ENCODE measurements at places on chromosomes 7 and 10.

DNA sequence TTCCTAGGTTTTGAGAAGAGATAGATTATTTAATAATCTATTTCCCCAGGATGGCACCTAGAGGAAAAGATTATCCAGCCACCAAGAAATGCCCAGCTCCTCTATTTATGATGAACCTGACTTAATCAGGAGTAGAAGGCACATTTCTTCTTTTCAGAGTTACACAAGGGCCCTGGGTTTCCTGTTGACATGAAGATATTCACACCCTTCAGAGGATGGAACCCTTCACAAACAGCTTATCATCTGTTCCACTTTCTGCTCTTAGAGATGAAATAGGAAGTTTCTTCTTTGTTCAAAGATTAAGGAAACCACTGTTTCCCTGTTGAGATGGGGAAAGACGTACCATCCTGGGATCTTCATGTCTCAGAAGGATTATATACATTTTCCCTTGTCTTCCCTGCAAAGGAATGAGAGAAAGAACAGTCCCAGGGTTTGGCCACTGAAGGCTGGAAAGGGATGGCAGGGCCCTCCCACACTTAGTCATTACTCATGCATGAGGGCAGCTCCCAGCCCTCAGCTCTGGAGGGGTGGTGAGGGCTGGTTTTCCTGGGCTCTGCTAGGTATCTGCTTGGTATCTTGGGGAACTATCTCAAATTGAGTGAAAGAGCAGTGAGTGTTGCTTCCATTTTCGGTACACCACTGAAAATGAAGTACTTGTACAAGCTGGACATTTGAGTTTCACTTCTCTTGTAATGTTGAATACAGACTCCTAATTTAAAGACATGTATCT is 64.0 kb downstream of the MTPAP start:
- DNase-seq: no peak

GRCh38 chr10:132508581-132509443 is 28.8 kb upstream of the INPP5A start:
- peak; percentile 46 for DNase-seq

GRCh38 chr7:36088966-36089365 is 64.1 kb upstream of the EEPD1 start:
- DNase-seq: no peak

GRCh38 chr7:67489881-67490280 is 493.2 kb downstream of the TYW1 start:
- DNase-seq: no peak

GRCh38 chr10:30040597-30040996 is 18.8 kb downstream of the JCAD start:
- no peak for DNase-seq

- DNase-seq: peak; percentile 82
These were observed 7.2 kb upstream of the PGAM2 start for GRCh38 chr7:44072364-44073231.

DNA sequence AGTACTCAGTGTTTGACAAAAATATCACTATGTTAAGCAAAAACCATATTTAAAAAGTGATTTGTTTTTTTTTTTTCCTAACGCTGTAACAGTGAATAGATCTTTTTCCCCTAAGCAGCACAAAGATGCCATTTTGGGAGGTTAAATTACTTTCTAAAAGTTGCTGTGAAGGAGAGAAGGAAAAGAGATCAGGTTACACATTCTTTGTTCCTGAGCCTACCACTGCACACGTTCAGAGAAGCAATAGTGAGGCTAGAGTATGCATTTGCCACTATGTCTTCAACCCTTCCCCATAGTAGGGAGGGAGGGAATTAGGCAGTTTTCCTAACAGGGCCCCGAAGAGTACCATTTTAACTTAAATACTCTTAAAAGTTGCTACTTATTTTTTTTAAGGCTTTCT is 38.9 kb downstream of the BMPR1A start:
- DNase-seq: peak; percentile 59

GRCh38 chr7:155303039-155303593 is 5.4 kb downstream of the INSIG1 start:
- DNase-seq: no peak

DNA sequence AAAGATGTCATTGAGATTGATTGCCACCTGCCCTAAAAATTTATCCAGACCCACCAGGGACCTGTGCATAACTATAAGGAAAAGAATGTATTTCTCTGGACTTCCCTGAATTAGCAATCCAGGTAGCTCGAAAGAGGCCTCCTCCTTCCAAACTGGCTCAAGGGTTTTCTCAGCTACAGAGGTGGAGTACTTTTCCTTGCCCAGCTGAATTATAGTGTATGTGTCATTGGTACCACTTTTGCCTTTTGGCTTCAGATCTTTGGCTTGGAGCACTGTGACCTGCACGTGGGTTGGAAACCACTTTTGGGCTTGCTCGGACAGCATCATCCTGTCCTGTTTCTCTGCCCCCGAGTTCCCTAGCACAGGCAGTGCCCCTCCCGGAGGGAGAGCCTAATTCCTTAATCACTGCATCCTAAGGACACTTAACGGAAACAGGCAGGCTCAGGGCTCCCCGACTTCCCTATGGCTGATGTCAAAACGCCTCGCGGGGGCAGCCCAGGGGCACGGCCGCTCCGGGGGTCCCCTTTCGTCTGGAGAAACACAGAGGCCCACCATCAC is 825 bp downstream of the RAB11FIP2 start:
- peak; percentile 20 for DNase-seq

- no peak for DNase-seq
These were observed 31.7 kb downstream of the LIMK1 start for GRCh38 chr7:74115326-74115725.

GRCh38 chr7:116986611-116987565 is 33.6 kb downstream of the ST7 start:
- DNase-seq: peak; percentile 8

DNA sequence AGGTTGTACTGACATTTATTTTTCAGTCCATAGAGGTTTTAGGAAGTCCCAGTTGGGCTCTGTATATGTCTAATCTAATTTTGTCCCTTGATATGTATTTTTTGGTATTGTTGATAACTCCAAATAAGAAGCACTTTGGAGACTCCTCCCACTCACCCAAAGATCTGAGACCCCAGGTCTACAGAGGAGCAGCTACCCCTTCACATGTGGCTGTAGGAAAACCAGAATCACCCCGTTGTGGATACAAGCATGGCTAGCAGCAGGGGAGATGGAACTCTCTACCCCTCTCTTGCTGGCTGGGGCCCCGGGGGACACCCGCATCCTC is 9.4 kb downstream of the HHEX start:
- DNase-seq: no peak

DNA sequence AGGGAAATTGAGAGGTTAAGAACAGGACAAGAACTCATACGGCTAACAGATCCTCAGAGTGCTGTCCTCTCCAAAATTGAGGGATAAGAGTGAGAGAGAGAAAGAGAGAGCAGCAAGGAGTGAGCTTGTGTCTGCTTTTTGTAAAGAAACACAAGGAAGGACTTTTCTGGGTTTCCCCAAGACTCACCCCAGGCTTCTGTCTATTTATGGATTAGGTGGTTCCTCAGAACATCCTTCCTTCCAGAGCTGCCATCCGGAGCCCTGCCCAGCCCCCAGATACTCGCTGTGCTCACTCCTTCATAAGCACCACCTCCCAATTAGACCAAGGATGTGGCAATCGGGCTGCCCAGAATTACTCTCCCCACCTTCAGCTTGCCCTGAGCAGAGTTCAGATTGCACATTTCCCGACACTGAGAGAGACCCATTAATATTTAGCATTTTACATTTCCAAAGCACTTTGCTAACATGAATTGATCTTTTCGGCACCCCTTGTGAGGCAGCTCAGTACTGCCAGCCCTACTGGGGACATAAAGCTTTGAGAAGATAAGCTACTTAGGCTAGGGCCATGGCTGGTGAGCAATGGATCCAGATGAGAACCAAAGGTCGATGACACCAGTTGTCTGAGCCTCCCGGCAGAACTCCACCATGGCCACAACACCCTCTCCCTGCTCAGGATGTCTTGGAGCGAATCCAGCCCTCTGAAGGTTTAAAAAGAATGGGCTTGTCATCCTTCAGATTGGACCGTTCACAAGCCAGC is 19.2 kb upstream of the R3HCC1L start:
- DNase-seq: no peak

GRCh38 chr7:8258166-8258565 is 3.8 kb downstream of the ICA1 start:
- no peak for DNase-seq

GRCh38 chr7:148286150-148286549 is 304.4 kb upstream of the C7orf33 start:
- no peak for DNase-seq

- DNase-seq: peak; percentile 87
These were observed 1.8 kb downstream of the BRI3 start for GRCh38 chr7:98283127-98283886.

- DNase-seq: no peak
These were observed 4.7 kb upstream of the HIP1 start for GRCh38 chr7:75743455-75743859.

DNA sequence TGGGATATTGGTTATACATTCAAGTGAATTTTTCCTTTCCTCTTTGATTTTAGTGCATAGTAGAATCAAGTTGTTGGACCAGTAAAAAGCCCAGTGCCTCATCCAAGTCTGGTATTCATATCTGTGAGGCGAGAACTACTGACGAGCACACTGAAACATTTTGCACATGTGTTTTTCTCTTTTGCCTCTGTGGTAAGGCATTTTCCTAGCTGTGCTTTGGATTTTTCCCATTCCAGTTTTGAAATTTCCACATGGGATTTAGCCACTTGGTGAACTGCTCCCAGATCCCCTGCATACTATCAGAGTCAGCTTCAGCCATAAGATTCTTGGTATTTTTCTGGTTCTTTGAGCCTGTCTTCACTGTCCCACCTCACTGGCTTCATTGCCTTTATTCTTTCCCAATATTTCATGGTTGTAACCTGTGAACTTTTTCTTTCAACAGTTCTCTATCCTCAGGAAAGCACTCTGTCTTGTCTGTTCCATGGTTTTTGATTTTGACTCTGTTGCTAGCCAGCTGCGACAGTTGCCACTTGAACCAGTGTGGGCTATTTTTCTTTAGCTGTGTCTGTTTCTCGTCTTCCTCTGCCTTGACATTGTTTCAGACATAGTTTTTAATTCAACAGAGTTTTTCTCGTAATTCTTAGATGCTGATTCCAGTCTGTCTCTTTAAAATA is 239.0 kb downstream of the REEP3 start:
- DNase-seq: no peak

GRCh38 chr10:86840498-86840897 is 84.1 kb downstream of the BMPR1A start:
- no peak for DNase-seq

DNA sequence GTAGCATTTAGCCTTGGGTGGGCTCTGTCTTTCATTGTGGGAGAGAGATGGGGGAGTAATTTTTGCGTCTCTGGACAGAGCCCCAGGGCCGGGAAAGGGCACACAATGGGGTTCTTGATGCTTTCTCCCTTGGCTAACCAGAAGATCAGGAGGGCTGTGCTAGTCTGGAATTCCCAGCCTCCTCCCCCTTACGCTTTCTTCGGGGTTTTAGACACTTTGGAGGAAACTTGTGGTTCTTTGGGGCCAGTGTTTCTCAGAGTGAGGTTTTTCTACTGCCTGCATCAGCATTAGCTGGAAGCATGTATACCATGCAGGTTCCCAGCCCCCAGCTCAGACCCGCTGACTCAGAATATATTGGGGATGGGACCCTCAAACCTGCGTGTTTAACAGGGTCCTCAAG is 7.0 kb downstream of the NEURL1 start:
- DNase-seq: no peak

DNA sequence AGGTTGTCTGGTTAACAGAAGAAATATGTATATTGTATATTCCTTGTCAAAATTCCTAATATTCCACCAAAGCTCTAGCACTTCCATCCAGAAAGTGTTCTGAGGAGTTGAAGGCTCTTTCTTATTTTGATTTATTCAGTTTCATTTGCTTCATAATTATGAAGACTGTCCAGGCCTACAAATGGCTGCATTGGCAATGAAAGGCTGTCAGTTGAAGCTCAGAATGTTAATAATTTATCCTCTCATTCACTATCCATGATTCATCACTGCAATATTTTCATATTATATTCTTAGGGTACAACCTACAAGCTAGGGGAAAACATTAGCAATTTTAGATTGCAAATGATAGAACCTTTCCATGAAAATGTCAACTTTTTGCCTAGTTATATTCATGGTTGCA is 57.3 kb downstream of the ARID5B start:
- DNase-seq: no peak

DNA sequence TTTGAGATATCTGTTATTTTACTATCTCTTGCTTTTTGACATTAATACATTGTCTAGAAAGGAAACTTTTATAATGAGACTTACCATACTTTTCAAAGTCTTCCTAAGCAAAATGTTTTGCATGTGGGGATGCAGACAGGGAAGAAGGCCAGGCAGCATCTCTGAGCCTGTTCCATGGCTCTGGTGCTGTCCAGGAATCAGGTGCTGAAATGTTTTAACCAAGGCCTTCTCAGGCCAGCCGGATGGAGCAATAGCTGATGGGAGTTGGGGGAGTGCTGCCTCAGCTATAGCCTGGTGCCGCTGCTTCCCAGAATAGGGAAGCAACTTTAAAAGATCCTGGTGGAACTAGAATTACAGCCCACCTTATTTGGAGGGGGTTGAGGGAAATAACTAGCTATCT is 38.5 kb downstream of the CRTAC1 start:
- no peak for DNase-seq

DNA sequence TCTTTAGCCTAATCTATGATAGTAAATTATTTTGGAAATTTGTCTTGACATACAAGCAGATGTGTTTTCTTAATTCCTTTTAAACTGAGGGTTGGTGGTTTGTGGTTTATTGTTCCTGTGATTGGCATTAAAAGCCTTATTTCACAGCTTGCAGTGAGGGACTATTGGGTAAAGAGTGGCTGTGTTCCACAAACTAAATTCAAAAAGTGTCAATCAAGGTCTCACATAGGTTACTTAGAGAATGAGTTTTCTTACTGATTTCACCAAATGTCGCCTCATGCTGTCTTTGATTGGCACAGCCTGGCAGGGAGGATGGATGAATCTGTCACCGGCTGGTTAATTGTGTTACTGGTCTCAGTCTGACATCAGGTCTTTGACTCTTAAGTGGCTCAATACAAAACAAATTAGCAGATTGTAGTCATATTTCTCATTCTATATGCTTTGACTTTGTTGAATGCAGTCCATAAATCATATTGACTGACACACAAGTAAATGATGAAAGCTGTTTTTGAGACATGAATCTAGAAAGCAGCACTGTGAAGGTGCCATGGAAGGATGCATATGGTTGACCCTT is 66.8 kb upstream of the CYP26C1 start:
- DNase-seq: no peak

DNA sequence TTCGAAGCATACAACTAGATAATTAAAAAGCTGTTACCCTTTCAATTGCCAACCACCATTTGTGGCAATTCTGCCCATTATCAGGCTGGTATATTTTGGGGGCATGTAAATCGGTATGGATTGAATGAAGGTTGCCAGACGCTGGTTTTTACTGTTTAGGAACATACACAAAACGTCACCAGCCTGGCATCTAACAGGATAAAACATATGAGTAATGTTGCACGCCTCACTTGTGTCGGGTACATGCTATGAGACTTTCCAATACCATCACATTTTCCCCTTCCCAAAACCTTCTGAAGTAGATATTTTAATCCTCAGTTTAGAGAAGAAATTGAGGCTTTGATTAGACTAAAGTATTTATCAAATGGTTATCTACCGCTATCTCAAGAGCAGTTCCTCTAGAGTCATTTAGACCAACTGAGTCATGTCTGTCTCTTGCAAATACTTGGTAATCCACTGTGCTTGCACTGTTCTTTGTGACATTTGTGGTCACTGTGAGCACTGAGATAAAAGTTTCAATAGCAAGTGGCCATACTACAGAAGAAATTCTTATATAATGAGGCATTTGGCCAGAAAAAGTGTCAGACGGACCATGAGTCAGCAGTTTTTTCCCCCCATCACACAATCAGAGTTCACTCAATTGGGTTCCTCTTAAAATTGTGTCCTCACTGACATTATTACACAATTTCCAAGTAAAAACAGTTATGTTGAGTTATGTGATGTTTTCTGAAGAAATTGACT is 498.7 kb downstream of the NXPH1 start:
- DNase-seq: no peak
